Foreskin keratinocyte (primary cell): ENCODE measurements at places on chromosomes 16 and 17. TPM values are rescaled to one million over a fixed set of nuclear protein-coding genes. Genes with fewer than 3 reads are reported as not detected.

- no peak for DNase-seq
Measured at GRCh38 chr16:11224096-11224893, 31.7 kb downstream of the SOCS1 start.

- no peak for DNase-seq
Measured at GRCh38 chr17:33292981-33293867, at the start of gene ASIC2. Gene ASIC2 (minus strand): TSS chr17:33293295.

DNA sequence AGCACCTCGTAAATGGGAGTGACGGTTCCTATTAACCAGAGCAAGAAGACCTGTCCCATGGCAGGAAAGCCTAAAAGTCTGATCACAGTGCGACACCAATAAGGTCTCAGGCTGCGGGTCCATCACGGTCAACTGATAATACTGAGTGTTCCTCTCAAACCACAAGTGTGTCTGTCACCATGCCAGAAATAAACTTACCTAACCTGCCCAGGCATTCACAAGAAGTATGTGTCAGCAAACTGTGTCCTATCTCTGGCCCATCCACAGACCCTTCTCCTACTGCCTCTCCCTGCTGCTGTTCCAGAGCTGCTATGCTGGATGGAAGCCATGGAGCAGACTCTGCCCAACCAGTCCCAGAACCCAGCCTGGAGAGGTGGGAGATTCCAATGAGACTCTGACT, 73.5 kb downstream of the ZNF423 start:
- no peak for DNase-seq

Gene KRTAP2-3
- total RNA-seq: 0.68 and 1.8 TPM in 2 replicates

Gene DHRS7C
- total RNA-seq: not detected in 2 replicates
